ENCODE measurements at places on chromosomes 2 and 18.

- DNase-seq, result no peak
Observed at GRCh38 chr18:59272891-59273758, at the start of gene RAX. Gene RAX, minus strand, starts transcription at chr18:59273454. Its CDS starts 248 bp downstream, at chr18:59273206.

GRCh38 chr2:156803967-156804366 is 367.8 kb downstream of the GPD2 start:
- DNase-seq, result no peak

DNA sequence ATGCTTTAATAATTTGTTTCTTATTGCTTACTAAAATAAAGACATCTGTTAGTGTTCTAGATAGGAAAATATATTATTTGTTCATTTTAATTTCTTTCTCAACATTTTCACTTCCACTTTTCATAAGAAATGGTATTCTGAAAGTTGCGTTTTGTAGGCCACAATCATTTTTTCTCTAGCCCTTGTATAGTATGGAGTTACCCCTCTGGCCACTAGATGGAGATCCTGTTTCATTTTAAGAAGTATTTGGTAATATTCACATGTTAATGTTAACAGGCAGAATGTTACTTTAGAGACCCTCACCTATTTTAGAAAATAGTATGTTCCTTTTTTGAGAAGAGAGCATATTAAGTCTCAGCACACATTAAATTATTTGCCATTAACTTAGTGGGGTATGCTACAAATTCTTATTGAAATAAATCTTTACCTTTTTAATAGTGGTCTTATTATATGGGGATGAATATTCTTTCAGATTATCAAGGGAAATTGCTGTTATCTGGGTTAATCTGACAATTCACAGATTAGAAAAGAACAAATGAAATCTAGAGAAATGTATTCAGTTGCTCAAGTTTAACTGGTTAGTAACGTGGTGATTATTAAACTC is 73.9 kb upstream of the TTC27 start:
- no peak for DNase-seq

- DNase-seq, result no peak
Observed at GRCh38 chr2:183157131-183157530, 32.9 kb downstream of the NUP35 start.

DNA sequence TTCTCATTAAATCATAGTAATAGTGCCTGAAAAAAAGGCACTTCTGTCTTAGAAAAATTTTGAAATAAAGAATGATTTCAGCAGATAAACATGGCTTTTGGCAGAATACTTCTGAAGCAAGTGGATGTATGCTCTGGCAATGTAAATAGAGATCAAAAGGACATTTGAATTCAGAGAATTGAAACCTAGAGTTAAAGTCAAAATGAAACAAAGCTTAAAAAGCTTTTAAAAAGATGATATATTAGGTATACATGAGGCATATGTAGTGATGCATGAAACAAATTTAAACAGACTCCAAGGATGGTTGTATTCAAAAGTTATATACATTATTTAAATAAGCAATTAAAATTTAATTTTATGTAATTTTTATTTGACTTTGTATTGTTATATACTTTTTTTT is 1344.5 kb upstream of the TMEFF2 start:
- no peak for DNase-seq

- no peak for DNase-seq
Observed at GRCh38 chr2:135047300-135047699, at the start of gene MAP3K19. Gene MAP3K19, minus strand, starts transcription at chr2:135047447. Its CDS starts 22,800 bp downstream, at chr2:135024647.

- DNase-seq, result peak; percentile 58
Observed at GRCh38 chr2:37324786-37325624, at the start of gene PRKD3. Gene PRKD3, minus strand, starts transcription at chr2:37324833. Its CDS starts 8,309 bp downstream, at chr2:37316524.

GRCh38 chr18:55396267-55396905 is 191.6 kb downstream of the TCF4 start:
- DNase-seq, result no peak

DNA sequence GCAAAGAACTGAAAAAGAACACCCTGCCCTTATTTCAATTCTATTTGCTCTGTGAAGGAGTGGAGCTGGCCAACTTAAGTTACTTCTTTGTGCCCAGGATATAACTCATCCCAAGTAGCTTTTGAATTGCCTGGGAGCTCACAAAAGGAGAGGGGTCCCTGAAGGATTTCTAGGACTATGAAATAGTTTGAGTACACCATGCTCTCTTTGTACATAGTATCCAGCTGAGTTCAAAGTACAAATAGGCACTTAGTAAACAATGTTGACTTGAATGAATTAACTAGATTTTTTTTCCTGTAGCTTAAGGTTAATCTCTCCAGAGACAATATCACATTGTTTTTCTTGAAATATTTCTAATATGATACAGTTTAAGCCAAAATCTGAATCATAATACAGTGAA is 47.7 kb downstream of the ZC3H15 start:
- no peak for DNase-seq

- DNase-seq, result no peak
Observed at GRCh38 chr18:25310045-25310444, 41.9 kb downstream of the ZNF521 start.

DNA sequence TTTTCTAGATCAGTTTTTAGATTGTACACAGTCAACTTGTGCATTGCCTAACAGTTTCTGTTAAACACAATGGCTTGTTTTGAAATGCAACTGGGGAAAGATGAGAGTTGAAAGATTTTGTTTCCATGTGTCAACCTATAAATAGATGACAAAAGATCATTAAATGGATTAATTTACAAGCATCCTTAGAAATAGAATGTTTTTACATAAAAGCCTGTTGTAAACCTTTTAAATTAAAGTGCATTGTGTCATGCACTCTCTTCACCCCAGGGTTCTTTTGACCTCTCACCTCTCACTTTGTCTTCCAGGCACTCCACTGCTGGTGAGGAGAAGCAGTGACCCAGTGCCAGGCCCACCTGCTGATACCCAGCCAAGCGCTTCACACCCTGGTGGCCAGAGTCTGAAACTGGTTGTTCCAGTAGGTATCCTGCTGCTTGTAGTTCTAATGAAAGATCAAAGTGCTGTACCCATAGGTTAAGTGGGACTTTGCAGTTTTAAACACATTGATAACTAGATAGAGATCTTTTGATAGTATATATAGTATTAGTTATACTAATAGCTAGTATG is 502.1 kb downstream of the PARD3B start:
- DNase-seq, result no peak

- no peak for DNase-seq
Observed at GRCh38 chr18:57943723-57944122, 100.3 kb upstream of the NEDD4L start.

GRCh38 chr2:21270083-21270491 is 146.3 kb downstream of the TDRD15 start:
- DNase-seq, result no peak

DNA sequence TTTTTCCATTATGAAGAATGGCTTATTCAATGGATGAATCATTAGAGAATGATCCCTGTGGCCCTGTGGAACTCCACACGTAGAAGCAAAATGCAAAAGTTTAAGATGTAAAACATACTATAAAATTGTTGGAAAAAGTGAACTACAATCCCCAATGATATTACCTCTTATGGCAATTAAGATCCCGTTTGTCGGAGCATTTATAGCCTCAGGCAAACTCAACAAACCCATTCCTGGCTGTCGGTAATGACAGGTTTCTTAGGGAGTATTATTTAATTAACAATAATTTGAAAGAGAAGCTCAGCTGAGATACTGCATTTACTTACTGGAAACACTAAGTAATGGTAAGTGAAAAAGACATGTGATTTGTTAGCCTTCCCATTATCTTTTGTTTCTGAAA is 138.3 kb downstream of the CDH20 start:
- no peak for DNase-seq

GRCh38 chr18:44320619-44321460 is 359.8 kb upstream of the SETBP1 start:
- DNase-seq, result no peak

- no peak for DNase-seq
Observed at GRCh38 chr2:144004742-144005141, 515.2 kb downstream of the ZEB2 start.

GRCh38 chr18:3074087-3074486 is 61.1 kb upstream of the LPIN2 start:
- no peak for DNase-seq

DNA sequence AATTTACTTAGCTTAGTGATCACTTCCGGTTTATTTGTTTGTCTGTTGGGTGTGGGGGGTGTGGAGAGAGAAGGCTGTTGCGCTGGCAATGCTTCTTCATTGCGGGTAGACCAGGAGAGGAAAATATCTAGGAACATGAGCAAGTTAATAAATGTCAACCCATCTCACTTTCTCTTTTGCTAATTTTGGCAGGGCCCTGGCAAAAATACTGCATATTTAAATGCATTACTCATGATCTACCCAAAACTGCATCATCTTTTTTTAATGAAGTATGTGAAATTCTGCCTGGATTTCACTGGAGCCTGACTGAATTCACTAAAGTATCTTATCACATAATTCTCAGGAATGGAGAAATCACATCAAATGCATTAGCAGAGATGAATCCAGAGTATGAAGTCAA is 1131.0 kb upstream of the NXPH2 start:
- DNase-seq, result no peak

GRCh38 chr2:157413326-157414035 is 30.4 kb downstream of the CYTIP start:
- no peak for DNase-seq

DNA sequence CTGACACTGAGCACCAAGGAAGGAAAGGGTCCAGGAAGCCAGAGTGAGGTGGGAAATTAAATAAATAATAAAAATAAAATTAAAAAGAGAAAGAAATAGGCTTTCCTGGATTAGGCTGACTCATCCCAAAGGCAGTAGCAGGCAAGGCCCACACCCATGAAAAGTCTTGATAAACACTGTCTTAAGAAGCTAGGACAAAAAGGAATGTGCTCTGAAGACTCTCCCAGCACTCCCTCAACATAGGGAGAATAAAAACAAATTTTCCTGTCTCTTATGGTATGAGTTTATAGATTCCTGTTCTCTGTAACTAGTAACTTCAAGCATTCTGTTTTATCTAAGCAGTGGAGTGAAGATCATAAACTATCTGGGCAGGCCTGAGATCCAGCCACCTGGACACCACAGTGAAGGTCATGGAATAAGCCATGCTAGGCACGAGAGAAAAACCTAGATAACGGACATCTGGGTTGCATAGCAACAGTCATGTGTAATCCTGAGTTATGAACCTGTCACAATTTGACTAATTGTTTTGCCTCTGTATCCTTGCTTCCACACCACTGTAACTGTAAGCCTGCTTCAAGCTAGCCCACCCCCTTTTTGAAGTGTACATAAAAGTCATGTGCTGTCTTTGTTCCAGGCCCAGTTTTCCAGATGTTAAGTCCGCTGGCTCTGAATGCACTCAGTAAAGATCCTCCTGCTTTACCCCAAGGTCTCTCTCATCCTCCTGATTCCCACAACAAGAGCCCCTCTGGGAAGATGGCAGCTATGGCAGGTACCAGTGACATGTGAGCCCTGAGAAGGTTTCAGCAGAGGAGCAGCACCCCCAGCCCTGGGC is 107.8 kb downstream of the NDUFA10 start:
- no peak for DNase-seq

GRCh38 chr2:236967499-236967783 is 118.2 kb upstream of the COPS8 start:
- DNase-seq, result no peak

DNA sequence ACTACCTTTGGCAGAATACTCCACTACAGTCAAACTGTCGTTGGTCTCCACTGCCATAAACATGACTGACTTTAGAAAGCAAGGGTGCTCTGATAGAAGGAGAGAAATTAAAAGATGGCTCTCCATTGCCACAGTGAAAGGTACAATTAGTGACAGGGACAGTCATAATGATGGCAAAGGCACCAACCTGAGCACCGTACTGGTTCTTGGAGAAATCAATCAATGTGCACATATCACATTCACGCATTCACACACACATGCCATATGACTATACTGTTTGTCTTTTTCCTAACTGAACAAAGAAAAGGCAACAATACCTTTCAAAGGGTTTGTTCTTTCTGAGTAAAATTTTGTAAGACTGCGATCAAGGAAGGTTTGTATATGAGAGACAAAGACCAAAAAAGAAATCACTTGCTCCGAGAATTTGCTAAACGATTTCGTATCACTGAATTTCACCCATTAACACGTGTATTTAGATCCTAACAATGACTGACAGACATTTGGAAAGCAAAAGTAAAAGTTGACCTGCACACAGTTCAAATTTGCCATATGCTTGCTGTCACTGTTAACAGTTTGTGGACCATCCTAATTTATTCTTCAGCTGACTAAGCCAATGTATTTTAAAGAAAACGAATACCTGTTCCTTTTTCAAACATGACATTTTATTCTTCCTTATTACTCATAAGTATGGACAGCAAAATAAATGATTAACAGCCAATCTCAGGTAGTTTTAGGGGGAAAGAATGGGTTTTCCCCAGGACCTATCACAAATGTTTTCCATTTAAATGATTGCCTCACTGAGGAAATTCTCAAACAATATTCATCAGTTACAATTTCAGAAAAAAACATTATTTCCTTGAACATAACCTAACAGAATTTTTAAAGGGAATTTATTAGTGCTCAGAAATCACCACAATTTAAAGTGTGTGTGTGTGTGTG is 644.4 kb downstream of the ZEB2 start:
- DNase-seq, result no peak

GRCh38 chr2:46489423-46490174 is 10.2 kb downstream of the TMEM247 start:
- DNase-seq, result no peak

- DNase-seq, result no peak
Observed at GRCh38 chr18:3263132-3263700, 1.3 kb downstream of the MYL12B start.

- no peak for DNase-seq
Observed at GRCh38 chr2:127086990-127087790, 19.8 kb downstream of the BIN1 start.

- no peak for DNase-seq
Observed at GRCh38 chr2:23020659-23021058, 364.3 kb upstream of the KLHL29 start.

- DNase-seq, result no peak
Observed at GRCh38 chr2:28628506-28628905, 123.1 kb upstream of the PPP1CB start.

DNA sequence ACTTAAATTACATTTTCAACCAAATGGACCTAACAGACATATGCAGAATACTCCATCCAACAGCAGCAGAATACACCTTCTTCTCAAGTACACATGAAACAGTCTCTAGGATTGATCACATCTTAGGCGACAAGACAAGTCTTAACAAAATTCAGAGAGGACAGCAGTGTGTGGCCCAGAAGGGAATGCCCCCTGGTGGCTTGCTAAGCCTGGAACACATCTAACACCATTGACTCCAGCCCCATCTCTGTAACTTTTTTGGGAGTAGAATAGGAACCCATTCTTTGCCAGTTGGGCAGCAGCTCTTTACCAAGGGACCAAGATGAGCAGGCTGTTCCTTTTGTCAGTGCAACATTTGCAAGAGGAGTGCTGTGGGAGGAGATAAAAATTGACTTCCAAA is 249.9 kb downstream of the PLCL1 start:
- peak; percentile 19 for DNase-seq
